ENCODE measurements at places on chromosomes 7 and 10.

DNA sequence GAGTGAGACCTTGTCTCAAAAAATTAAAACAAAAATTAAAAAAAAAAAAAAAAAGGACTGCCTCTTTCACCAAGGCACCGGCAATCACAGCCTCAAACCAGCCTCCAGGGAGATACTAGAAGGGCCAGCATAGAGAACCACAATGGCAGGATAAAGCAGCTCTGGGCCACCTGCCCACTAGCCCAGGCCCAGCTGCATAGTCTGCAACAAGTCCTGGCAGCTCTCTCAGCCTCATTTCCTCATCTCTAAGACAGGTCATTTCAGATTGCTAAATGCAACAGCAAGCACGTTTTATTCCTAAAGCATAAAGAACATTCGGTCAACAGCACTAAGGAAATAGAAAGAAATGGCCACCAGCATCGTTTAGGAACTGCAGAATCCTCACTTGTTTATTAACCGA is 28.8 kb downstream of the XPNPEP1 start:
- no peak for DNase-seq

DNA sequence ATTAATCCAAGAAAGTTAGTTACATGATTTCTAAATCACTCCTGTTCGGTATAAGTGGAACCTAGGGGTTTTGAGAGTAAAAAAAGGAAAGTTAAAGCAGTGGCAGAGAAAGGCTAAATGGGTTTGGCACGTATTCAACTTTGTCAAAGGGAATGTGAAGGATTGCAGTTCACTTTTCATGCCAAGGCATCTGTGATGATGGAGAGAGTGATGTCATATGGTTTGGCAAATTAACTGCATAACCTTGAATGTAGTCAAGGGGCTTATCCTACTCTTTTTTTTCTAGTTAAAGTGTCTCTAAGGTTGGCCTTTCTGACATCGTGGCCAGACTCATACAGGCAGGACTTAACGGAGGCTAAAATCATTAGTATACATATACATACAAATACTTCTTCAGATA is 277.8 kb downstream of the EXOC4 start:
- no peak for DNase-seq

GRCh38 chr7:27295236-27295635 is 52.6 kb downstream of the EVX1 start:
- no peak for DNase-seq

DNA sequence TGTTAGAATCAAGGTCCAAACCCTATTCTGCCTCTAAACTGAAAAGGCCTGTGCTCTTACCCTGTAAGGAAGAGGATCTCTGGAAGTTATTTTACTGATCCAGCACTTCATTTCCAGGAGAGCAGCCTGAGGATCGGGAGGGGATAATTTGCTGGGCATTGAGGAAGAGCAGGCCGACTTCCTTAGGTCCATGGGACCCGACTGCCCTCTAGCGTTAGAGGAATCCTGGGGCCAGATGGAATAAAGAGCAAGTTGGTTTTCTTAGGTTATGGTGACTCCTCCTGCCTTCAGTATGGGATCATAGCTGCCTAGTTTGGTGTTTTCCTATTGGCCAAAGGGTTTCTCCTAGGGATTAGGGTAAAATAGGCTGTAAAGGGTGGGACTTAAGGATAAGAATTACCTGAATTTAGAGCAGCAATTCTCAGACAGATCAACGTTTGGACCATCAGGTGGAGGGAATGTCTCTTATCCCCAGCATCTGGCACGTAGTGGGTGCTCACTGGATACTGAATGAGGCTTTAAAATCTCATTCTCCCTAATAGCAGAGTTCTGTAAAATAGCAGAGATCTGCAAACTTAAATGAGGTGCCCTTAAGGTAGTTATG is 40.0 kb upstream of the SORBS1 start:
- peak; percentile 44 for DNase-seq

- no peak for DNase-seq
Measured at GRCh38 chr7:30327813-30328212, 43.4 kb downstream of the ZNRF2 start.

DNA sequence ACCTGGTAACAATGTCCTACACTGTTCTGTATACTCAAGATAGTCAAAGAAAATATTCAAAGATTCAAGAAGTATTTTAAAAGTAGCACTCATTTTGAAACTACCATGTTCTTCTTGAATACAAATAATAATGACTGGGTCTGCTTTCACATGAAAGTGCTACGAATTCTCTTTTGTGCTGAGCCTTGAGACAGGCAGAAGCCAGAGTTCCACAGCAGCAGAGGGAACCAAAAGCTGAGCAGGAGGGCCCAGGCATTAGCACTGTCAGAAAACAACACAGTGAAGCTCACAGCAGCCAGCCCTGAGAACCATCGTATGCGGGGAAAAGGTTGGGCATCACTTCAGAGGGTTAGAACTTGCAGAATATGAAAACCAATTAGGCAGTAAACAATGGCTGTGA is 38.9 kb downstream of the ANKMY2 start:
- no peak for DNase-seq

DNA sequence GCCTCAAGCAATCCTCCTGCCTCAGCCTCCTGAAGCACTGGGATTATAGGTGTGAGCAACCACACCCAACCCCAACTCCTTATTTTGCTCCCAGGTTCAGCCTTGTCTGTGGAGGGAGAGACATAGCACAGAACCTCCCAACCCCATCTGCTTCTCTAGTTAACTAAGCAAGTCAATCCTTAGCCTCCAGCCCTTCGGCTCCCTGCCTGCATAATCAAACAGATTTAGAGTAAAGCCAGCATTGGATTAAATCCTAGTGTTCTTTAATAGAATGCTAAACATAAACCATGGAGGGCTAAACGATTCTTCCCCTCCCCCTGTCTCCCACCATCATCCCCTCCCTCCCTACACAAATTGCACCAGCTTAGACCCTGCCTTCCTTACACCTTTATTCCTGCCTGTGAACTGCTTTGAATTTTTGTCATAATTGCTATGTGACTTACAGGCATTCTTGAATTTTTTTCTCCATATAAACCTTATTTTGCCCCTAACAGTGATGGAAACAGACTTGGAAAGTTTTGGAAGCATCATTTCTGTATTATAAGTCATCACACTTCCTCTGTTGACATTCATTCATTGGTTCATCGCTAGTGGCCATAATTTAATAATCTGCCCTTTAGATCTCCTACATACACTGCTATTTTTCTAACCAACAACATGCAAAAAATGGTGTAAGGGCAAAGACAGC is 72.6 kb upstream of the TOMM7 start:
- no peak for DNase-seq

DNA sequence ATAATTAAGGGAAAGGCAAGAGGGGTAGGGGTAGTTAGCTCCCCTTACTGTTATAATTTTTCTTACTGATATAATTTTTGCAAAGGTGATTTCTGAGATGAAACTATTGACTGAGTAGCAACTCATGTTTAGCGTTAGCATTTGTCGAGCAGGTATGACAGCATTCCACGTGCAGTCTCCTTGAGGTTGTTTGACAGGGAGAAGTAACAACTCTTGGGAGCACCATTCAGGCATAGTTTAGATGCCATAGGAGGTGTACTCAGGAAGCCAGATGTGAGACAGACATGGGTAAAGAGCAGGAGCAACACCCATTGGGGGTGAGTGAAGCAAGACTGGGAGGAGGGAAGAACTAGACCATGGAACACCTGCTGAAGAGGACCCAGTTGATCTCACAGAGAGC is 96.6 kb upstream of the KLF6 start:
- DNase-seq, result no peak

- DNase-seq, result peak; percentile 41
Measured at GRCh38 chr10:110355922-110356627, 51.4 kb upstream of the SMNDC1 start.

DNA sequence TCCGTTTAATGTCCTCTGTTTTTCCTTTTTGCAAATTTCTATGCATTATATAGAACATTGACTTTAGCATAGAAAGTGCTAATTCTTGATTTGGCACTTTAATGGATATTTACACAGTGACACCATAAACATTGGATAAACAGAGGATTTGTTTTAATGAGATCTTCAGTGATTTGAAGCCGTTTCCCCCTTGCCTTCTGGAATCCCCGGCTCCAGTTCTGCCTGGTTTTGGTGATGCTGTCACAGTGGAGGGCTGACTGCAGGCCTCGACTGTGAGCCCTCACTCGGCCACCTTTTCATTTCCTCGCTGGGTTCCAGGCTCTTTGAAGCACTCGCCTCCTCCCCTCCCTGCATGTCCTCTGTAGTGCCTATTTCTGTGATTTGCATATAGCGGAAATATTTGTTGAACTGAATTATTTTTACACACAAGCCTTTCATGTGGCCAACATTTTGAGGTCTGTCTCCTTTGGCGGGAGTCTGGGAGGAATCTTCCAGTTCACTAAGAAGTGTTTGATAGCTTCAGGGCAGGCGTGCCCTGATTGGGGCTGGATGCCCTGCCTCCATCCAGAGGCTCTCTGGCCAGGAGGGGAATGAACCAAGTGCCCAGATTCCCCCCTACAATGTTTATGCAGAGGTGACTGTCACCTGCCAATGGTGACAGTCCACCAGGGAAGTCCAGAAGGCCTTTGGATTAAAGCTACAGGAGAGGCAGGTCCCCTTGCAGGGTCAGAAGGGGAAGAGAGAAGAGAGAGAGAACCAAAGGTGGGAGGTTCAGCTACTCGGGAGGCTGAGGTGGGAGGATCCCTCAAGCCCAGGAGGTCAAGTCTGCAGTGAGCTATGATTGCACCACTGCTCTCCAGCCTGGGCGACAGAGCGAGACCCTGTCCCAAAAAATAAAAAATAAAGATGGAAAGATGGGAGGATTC is 67.5 kb downstream of the CUX1 start:
- peak; percentile 4 for DNase-seq

- no peak for DNase-seq
Measured at GRCh38 chr10:80540981-80541750, 3.5 kb downstream of the SH2D4B start.

- peak; percentile 35 for DNase-seq
Measured at GRCh38 chr7:128347647-128348097, 4.0 kb upstream of the RBM28 start.

GRCh38 chr7:100148225-100148558 is 526 bp upstream of the LAMTOR4 start:
- no peak for DNase-seq

- no peak for DNase-seq
Measured at GRCh38 chr10:6133331-6134098, 44.7 kb downstream of the RBM17 start.

- no peak for DNase-seq
Measured at GRCh38 chr7:685540-685939, 41.0 kb upstream of the DNAAF5 start.

DNA sequence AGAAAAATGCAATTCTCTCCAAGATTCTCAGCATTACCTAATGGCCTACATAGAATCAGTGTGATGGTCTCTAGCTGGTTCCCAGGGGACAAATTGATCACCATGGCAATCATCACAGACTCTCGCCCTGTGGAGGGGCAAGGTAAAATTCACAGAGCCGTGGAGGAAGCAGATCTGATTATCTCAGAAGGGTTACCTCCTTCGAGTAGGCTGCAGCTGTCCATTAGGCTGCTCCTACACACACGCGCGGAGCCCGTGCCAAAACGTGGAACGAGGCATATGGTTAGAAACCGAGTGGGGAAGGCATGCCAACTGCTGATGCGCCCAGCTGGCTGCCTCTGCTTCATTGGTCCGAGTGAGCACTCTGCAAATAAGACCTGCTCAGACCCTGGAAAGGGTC is 52.8 kb upstream of the PTER start:
- no peak for DNase-seq

- DNase-seq, result peak; percentile 57
Measured at GRCh38 chr10:73908853-73909539, 1.9 kb upstream of the PLAU start.

DNA sequence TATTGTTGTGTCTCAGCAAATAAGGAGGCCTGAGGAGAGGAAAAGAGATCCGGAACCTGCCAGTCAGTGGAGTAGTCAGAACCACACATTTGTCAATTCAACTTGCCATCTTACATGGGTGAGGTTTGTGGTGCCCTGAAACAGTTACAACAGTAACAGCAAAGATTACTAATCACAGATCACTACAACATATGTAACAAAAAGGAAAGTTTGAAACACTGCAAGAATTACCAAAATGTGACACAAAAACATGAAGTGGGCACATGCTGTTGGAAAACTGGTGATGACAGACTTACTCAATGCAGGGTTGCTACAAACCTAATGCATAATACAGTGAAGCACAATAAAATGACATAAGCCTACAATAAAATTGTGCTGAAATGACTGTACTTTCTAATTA is 89.4 kb downstream of the LRRN3 start:
- DNase-seq, result no peak

DNA sequence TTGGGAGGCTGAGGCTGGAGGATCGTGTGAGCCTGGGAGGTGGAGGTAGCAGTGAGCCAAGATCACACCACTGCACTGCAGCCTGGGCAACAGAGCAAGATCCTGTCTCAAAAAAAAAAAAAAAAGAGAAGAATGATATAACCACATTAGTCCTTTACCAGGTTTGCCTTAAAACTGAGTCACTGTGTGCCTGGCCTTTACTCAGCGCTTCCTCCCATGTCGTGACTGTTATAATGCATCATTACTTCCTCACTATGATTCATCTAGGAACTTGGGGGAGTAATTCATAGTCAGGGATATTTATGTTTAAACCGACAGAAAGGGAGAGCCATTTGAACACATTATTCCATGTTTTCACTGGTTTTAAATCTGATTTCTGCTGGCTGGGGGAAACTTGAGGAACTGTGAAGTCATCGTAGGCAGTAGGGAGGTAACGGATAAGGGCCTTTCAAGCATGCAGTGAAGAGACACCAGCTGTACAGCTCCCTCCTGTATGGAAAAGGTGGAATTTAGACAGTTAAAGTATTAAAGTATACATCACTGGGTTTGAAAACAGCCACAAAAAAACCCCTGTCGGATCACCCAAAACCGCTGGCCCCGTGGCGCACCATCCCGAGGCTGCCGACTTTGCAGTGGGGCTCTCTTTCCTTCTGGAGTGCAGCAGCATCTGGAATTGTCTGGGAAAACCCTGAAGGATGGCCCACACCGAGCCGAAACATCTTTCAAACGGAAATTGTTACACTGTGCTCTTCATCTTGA is 119.8 kb downstream of the NKX6-2 start:
- peak; percentile 18 for DNase-seq

DNA sequence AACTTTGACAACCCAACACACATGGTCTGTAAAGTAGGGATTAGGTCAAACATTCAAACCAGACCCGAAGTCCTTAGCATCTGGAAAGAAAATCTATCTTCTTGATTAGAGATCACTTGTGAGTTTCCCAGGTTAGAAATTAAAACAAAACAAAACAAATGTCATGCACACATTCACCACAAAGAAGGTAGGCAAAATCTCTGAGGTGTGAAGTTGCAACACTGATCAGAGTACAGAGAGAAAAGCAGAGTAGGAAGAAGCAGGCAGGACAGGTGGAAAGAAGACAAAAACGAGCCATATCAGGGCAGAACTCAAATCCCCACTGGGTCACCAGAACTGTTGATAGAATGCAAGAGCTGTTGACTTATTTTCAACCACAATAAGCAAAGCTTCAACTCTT is 102.8 kb upstream of the THSD7A start:
- no peak for DNase-seq

GRCh38 chr10:124030492-124031110 is 62.8 kb downstream of the CHST15 start:
- no peak for DNase-seq

Measured in CD4-positive, alpha-beta T cell treated with Interleukin-2 at 100 ng/mL for 4 hours (primary cell).